Activated gamma-delta T cell treated with Interleukin-2 at 50 U/mL for 16 hours (primary cell): ENCODE measurements at places on chromosomes 1 and 21.

- peak; percentile 26 for DNase-seq
Observed at GRCh38 chr1:2921970-2922686, 99.1 kb upstream of the ACTRT2 start.

GRCh38 chr1:197948926-197949899 is 32.0 kb downstream of the LHX9 start:
- DNase-seq, result no peak

DNA sequence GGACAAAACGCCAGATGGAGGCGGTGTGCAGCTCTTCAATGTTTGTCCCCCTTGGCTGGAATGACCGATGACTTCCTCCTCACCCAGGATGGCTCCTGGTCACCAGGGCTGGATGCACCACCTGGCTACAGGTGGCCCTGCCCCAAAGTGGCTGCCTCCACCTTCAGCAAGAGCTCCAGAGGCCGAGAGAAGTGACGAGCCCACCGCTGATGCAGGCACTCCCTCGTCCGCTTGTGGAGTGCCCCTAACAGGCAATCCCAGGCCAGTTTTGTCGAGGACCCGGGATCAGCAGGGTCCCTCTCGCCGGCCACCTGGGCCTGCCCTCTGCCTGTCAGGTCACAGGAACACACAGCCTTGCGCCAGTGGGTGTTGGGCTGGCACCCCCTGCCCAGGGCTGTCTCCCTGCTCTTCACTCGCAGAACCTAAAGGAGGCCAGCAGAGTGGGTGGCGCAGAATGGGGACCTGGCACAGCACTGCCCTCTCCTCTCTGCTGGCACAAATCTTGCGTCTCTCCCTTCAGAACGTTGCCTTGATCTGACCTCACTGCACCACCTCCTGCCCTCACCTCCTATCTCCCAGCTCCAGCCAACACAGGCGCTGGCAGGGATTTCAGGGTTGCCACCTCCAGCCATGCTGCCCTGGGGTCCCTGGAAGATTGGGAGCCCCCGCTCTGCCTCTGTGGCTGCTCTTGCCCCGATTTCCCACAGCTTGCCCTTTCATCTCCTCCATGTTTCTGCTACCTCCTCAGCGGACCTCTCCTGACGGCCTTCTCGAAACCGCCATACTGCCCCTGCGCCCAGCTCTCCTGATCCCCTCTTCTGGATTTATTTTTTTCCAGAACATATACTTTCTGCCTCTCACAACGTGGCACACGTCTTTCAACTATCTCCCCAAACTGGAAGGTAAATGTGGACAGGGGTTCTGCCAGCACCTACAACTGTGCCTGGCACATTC is 38.6 kb downstream of the SLC45A1 start:
- DNase-seq, result no peak

DNA sequence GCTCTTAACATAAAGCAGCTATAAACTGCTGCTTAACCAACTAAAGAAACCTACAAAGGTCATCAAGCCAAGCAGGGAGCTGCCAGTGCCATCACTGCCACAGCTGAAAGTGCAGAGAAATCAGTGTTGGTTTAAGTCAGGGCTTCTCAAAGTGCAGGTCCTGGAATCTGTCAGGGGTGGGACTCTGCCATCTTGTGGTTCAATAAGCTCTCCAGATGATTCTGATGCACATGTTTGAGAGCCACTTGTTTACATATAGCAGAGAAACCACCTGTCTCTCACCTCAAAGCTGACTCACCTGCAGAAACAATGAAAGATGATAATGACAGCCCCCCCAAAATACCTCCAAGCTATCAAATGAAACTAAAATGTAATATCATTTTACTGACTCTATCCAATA is 49.3 kb downstream of the SH3GLB1 start:
- DNase-seq, result peak; percentile 7

DNA sequence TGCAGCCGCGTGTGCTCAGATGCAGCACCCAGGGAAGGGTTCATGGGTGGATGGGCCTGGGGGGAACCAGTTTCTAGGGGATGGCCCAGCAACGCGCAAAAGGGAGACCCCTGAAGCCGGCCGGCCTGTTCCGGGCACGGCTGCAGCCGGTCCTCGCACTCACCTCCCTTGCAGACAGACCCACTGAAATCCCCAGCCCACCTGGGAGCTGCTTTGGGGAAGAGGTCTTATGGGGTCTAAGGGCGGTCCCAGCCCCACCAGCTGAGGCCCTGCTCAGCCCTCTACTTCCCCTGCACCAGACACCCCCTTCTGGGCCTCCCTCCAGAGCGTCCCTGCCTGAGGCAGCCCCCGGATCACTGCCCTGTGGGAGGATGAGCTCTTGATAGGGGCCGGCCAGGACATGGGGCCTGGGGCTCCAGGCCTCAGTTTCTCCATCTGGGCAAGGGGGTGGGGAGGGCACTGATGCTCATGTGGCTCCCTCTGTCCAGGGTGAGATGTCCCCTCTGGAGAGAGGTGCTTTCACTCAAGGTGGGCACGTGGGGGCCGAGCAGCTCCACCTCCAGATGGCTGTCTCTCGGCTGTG is 20.0 kb upstream of the TTC34 start:
- DNase-seq, result no peak
